ENCODE measurements at places on chromosomes 16 and 17.

- no peak for DNase-seq
These were observed 101.1 kb downstream of the SMG6 start for GRCh38 chr17:2202302-2202995.

DNA sequence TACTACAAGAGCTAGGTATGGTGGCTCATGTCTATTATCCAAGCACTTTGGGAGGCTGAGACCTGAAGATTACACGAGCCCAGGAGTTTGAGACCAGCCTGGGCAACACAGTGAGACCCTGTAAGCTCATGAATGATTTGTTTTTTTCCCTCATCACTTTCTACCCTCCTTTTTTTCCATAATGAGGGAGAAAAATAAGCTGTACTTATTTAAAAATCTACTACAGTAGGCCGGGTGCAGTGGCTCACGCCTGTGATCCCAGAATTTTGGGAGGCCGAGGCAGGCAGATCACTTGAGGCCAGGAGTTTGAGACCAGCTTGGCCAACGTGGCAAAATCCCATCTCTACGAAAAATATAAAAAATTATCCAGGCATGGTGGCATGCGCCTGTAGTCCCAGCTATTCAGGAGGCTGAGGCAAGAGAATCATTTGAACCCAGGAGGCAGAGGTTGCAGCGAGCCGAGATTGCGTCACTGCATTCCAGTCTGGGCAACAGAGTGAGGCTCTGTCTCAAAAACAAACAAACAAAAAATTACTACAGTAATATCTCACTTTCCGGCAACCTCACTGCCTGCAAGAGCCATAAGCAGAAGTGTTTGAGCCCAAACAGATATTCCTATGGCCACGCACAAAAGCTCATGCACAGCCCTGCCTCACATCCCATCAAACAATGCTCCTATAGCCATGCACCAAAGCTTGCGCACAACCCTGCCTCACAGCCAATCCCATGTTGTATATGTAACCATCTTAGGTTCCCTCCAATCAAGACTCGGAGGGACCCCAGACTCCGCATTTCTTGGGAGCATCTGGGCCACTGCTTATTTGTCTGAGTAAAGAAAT is 37.4 kb downstream of the TK2 start:
- no peak for DNase-seq

DNA sequence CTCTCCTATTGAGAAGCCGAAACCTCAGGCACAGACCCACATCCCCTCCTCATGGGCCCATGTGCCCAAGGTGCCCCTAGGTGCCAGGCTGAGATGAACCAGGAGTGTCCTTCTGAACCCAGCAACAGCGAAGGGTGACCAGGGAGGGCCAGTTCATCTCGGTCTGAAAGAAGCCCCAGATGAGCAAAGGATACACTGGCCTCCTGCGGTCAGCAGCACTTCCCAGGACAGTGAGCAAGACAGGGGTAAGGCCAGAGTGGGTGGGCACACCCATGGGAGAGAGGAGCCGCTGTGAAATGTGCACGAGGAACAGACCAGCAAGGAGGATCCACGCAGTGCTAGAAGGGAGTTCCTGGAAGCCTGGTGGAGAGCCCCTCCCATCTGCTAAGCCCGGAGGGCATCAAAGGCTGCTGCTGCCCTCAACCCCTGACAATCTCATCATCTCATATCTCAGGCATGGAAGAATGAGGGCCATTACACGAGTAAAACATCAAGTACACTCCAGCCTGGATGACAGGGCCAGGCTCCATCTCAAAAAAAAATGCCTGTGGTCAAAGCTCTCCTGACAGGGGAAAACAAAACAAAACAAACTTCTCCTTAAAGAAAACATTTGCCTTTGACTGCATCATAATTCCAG is 3.3 kb upstream of the HBZ start:
- no peak for DNase-seq

DNA sequence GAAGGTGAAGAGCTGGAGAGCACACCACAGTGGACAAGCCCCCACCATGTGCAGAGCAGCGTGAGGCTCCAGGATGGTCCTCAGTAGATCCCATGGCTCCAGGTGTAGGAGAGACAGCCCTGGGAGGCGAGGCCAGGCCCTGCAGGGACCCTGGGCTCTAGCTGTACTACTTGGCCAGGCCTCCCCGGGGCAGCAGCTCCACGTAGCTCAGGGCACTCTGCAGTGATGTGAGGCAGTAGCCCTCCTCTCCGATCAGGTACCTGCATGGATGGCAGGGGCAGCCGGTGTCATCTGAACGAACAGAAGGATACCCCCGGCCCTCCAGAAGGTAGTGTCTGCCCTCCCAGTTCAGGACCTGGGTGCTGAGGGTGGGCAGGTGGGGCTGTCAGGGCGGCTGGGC is 6.2 kb upstream of the SPATA2L start:
- no peak for DNase-seq

- DNase-seq = no peak
These were observed 30.0 kb downstream of the AXIN2 start for GRCh38 chr17:65531256-65532100.

- DNase-seq = no peak
These were observed 50.3 kb downstream of the BMERB1 start for GRCh38 chr16:15484662-15485061.

GRCh38 chr17:79165756-79166473 is 91.3 kb downstream of the ENGASE start:
- no peak for DNase-seq
